Germinal center (tissue), 1 donor: ENCODE measurements at places on chromosomes 1 and 21.

DNA sequence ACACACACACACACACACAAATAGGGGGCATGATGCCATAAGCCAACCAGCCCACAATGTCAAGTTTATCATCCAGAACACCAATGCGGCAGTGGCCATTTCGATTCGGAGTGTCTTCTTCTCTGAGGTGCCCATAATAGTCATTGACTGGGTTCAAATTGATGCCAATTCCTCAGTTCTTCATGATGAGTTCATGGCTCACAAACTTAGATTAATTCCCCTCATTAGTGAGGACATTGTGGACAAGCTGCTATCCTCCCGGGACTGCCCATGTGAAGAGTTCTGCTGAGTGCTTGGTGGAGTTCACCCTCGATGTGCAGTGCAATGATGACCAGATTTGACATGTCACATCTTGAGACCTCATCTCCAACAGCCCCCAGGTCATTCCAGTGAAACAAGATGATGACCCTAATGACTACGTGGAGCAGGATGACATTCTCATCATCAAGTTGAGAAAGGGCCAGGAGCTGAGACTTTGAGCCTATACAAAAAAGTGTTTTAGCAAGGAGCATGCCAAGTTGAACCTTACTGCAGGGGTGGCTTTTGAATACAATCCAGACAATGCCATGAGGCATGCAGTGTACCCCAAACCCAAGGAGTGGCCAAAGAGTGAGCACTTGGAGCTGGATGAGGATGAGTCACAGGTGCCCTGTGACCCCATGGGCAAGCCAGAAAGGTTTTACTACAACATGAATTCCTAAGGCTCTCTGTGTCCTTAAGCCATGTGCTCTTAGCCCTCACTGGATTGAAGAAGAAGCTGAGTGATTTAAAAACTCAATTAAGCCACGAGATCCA is 211.6 kb upstream of the SAMSN1 start:
- no peak for DNase-seq

GRCh38 chr1:3019516-3020051 is 1.7 kb upstream of the ACTRT2 start:
- no peak for DNase-seq

- DNase-seq, result no peak
These were observed 4.7 kb downstream of the LAX1 start for GRCh38 chr1:203769505-203770343.

GRCh38 chr1:190373705-190374336 is 103.8 kb downstream of the BRINP3 start:
- no peak for DNase-seq

- no peak for DNase-seq
These were observed 19.0 kb downstream of the DAB1 start for GRCh38 chr1:57404884-57405283.

GRCh38 chr21:33801424-33802405 is 113.9 kb downstream of the ATP5PO start:
- no peak for DNase-seq

GRCh38 chr1:58528518-58528917 is 18.0 kb downstream of the OMA1 start:
- DNase-seq, result no peak

DNA sequence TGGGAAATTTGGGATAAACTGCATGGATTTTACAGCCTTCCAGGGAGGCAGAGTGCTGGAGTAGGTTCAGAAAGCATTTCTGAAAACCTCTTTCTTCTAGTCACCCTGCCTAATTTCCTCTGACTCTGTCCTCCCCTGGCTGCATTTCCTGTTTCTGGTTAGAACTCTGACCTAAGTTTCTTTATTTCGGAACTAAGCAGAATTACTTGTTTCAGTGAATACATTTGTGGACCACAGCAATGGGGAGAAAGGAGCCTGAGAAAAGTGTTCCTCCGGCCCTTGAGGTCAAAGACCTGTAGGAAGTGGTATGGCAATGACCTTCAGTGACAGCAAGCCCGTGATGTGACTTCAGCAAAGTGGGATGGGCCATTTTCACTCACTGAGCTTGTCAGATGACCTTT is 173.4 kb upstream of the RUNX1 start:
- no peak for DNase-seq

DNA sequence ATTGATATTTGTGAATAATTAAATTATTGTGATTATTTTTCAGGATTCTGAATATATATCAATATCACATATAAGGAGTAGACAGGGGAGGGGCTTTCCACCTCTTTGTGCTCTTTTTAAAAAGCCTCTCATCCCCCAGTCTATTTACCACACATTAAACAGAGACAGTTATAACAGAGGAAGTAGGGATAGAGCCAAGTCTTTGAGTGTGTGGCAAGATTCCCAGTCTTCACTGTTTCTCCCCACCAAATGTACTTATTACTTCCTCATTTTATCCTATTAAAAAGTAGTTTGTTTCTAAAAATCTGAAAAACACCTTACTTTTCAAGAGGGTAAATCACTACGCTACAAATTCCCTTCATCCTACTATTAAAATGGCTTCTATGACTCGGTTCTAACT is 46.7 kb downstream of the EPS15 start:
- DNase-seq, result no peak

DNA sequence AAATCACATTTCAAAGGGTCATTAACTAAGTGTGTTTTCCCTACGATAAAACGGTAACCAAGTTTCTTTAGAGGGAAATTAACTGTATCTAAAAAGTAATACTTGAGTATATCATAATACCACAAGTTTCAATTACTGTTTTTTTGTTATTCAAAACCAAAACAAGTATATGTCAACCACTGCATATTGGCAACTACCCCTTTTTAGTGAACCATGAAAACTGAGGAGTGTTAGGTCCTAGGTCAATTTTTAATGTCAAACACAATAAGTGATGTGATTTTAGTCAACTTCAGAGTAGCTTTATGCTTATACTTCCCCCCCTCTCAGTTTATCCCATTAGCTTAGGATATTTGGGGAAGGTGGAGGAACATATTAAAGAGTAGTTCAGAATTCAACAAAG is 10.4 kb downstream of the NSL1 start:
- DNase-seq, result no peak

- DNase-seq, result peak; percentile 24
These were observed 5.9 kb downstream of the SMG7 start for GRCh38 chr1:183477986-183478781.

DNA sequence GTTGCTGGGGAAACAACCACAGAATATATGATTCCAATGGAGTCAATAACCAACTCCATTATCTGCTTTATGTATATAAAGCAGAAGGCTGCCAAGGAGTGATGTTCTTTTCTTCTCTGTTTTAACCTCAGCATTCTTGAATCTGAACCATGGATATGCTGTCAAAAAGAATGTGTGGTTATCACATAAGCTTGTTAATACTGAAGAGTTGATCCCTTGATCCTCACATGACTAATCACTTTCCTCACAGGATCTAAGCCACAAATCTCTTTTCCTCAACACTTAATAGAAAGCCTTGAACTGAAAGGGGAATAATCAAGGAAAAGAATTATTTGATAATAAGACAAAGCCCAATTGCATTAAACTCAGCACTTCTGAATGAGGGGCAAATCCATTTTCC is 271.3 kb upstream of the KIAA0040 start:
- no peak for DNase-seq

DNA sequence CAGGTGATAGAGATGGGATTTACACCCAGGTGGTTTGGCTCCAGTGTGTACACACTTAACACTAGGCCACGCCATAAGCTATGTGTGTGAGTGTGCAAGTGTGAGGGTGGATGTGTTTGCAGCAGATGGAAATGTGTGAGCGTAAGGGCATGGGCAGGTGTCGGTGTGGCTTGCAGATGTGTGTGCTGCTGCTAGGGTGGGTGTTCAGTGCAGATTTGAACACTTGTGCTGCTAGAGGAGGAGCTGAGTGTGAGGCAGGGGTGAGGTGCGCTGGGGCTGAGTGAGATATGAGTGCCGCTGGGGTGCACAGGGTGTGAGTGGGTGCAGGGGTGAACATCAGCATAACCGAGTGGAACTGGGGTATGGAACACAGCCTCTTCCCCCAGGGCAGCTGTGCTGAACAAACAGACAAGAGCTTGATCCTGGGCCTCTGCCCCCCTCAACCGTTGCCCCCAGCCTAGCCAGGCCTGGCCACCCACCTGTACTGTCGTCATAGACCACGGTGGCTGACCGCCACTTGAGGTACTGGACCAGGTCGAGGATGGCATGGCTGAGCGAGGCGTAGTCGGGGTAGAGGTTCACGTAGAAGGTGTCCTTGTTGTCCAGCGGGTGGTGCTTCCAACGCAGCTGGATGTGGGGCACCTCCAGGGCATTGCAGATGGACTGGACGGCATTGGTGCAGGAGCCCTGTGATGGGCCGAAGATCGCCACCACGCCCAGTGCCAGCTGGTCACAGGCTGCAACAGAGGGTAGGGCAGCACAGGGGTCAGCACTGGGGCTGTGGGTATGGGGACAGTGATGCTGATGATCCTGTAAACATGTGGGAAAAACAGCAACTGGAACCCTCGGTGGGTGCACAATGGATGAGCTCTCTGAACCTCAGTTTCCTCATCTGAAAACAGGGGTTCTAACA is 153.9 kb downstream of the GRIK3 start:
- no peak for DNase-seq

DNA sequence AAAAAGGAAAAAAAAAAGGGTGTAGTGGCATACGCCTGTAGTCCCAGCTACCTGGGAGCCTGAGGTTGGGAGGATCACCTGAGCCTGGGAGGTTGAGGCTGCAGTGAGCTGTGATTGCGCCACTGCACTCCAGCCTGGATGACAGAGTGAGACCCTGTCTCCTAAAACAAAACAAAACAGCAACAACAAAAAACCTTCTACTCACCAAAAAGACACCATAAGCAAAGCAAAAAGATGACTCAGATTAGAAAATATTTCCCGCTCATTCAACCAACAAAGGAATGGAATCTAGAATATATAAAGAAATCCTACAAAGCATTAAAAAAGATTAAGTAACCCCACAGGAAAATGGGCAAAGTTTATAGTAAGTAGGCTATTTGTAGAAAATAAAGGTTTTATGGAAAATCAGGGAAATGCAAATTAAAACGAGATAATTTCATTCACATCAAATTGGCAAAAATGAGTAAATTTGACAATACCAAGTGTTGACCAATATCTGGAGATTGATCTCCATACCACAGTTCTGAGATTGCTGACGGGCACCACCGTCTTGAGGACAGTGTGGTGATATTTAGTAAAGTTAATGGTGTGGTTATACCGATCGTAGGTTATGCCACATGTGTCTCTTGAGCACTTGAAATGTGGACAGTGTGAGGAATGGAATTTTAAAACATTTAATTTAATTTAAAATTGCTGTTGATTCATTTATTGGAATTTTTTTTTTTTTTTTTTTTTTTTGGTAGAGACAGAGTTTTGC is 54.0 kb downstream of the PIK3CD start:
- DNase-seq, result no peak
